HuH-7.5 (cell line): ENCODE measurements at places on chromosomes 1 and 21.

DNA sequence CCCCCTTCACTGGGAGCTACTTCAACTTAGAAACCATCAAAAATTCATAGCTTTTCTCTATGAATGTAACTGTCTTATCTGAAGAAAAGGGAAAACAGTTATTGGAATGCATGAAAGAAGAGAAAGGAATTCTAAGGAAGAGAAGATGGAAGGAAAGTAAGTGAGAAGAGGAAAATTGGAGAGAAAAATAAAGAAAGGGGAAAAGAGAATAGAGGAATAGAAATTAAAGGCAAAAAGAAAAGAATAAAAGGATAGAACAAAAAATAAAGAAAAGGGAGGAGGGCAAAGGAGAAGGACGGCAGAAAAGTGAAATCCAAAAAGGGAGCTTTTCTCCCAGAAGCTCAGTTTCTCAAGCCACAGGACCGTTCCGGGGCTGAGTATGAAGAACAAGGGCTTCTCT, 9.9 kb upstream of the PROX1 start:
- DNase-seq: no peak

GRCh38 chr1:20720631-20721091, 2.9 kb upstream of the KIF17 start:
- DNase-seq: no peak

- no peak for DNase-seq
These were observed 16.7 kb downstream of the LURAP1 start for GRCh38 chr1:46219551-46220520.

- DNase-seq: no peak
These were observed 2.9 kb upstream of the TSPAN2 start for GRCh38 chr1:115092175-115092574.

DNA sequence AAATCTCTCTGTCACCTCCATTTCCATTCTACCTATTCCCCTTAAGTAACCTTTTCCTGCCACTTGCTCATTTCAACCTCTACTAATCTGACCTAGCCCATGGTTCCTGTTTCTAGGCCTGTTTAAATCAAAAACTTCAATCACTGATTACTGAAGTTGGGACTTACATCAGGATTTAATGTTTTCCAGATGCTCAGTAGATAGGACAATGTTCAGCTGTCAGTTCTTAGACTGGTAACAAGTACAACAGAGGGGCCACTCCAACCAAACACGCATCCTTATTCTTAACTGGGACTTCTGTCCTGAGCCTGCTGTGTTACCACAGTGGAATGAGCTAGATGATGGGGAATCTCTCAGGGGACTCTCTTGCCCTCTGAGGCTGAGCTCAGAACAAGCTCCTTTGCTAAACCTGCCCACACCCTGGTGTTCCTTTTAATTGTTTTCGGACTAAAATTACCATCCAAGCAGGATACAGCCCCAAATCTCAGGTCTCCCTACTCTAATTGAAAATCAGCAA, 974.6 kb downstream of the TTLL7 start:
- DNase-seq: no peak

GRCh38 chr1:160353223-160353622, 10.0 kb downstream of the NCSTN start:
- no peak for DNase-seq
